ENCODE measurements at places on chromosomes 13 and 19.

DNA sequence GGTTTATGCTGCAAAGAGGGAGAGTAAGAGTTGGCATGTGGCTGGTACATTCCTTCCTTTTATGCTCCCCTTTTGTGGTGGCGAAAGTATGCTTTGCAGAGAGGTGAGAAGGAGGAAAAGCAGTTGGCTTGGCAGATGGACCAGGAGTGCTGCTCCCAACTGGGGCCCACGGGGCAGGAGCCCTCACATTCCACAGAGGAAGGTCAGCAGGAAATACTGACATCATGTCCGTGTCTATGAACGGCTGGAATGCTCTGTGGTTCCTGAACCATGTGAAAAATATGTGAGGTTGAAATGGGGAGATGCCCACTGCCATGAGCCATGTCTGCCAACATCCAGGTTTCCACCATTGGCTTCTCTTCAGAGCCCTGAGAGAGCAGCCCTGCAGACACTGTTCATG lies 33.3 kb upstream of the GAS6 start:
- DNase-seq, result peak; percentile 96

DNA sequence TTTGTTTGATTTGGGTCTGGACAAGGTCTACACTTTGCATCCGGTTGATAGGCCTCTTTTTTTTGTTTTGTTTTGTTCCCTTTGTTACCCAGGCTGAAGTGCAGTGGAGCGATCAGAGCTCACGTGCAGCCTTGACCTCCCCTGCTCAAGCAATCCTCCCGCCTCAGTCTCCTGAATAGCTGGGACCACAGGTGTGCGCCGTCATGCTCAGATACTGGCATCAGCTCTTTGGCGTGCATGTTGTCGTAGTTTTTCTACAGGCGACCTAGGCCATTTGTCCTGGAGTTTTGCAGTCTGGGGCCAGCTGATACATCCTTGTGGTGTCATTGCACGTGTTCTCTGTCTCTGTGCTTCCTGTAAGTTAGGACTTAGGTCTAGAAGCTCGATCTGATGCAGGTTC lies 16.3 kb downstream of the PAK4 start:
- no peak for DNase-seq

- no peak for DNase-seq
Measured at GRCh38 chr19:17304386-17305215, 1.1 kb upstream of the MRPL34 start.

- no peak for DNase-seq
Measured at GRCh38 chr19:36420961-36421748, 2.7 kb upstream of the ZFP82 start.

DNA sequence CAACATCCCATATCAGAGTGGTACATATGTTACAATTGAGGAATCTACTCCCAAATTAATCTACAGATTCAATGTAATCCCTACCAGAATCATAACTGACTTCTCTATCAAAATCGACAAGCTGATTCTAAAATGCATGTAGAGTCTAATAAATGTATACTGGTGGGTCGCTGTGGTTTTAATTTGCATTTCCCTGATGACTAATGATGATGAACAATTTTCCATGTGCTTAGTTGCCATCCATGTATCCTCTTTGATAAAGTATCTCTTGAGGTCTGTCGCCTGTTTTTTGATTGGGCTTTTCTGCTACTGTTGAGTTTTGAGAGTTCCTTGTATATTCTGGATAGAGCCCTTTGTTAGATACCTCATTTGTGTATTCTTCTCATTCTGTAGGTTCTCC lies 43.8 kb downstream of the KLF12 start:
- no peak for DNase-seq

DNA sequence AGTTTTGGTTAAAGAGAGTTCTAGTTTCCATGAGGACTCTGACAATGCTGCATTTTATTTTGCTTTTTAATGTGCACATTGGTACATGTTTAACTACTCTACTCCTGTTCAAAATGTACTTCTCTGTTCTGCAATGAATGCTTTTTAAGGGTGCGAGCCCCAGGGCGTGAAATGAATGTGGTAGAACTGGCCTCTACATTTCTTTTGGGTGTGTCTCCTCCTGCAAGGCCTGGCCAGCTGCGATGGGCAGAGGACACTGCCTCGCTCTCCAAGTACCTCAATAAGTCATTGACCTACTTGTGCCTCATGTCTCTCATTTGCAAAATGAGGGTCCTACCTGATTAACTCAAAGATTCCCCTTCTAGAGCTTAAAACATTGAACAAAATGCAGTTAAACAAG lies 6.7 kb downstream of the RGS9BP start:
- DNase-seq, result no peak

DNA sequence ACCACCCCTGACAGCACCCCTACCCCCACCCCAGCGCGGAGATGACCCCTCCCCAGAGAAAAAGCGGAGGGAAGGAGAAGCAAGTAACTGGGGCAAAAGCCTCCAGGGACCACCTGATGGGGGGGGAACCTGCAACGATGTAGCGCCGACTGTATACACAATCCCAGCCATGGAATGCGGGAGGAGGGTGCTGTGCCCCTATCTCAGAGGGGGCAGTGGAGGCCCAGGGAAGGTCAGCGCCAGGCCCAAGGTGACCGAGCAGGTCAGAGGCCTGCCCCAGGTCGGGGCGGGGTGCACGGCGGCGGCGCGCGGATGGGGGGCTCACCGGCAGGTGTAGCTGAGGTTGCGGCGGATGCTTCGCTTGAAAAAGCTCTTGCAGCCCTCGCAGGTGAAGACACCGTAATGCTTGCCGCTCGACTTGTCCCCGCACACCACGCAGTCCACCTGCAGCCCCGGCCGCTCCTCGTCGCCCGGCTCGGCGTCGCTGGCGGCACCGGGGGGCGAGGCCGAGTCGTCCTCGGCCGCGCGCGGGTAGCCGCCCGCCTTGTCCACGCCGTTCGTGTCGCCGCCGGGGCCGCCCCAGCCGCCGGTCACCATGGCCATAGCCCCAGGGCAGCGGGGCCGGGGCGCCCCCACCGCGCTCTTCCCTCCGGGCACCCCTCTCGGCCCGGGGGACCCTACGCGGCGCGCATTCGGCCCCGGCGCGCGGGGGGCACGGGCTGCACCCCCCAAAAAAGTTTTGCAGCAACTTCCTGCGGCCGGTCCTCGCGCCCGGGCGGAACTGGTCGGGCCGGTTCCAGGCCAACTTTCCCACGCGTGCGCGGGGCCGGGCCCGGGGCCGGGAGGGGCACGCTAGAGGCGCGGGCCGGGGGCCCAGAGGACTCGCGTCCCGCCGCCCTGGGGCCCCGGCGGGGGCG lies 843 bp downstream of the NR2F6 start:
- DNase-seq, result no peak

DNA sequence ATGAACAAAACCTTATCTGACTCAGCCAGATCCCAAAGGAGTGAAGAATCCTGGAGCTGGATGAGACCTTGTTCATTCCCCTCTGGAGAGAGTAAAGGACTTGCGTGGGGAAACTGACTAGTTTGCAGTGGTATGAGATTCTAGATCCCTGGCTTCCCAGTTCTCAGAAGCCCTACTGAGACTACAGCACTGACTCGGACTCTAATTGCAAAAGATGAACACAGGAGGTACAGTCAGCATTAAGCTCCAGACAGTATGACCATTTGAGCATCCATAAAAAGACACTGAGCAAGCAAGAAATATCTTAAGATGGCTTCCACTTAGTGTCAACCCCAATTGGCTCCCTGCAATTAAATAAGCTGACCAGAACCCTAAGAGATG lies 6.8 kb downstream of the ZC3H4 start:
- no peak for DNase-seq
